ENCODE measurements at places on chromosomes 16 and 17. TPM values are rescaled to one million over a fixed set of nuclear protein-coding genes. Genes with fewer than 3 reads are reported as not detected.

DNA sequence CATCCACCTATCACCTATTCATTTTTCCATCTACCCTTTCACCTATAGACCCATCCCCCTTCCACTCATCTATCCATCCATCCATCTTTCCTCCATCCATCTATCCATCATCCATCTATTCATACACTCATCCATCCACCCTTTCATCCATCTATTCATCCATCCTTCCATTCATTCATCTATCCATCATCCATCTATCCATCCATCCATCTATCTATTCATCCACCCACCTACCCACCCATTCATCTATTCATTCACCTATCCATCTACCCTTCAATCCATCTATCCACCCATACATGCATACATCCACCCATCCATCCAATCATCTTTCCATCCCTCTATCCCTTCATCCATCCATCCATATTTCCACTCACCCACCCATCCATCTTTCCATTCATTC lies 63.3 kb downstream of the C17orf67 start:
- no peak for DNase-seq

Gene CDRT15L2
- total RNA-seq, result not detected

- peak; percentile 62 for DNase-seq
These were observed at the start of gene SP6 for GRCh38 chr17:47850692-47851573. SP6 (minus strand) TSS chr17:47851163; CDS start chr17:47848429, 2,734 bp downstream.

DNA sequence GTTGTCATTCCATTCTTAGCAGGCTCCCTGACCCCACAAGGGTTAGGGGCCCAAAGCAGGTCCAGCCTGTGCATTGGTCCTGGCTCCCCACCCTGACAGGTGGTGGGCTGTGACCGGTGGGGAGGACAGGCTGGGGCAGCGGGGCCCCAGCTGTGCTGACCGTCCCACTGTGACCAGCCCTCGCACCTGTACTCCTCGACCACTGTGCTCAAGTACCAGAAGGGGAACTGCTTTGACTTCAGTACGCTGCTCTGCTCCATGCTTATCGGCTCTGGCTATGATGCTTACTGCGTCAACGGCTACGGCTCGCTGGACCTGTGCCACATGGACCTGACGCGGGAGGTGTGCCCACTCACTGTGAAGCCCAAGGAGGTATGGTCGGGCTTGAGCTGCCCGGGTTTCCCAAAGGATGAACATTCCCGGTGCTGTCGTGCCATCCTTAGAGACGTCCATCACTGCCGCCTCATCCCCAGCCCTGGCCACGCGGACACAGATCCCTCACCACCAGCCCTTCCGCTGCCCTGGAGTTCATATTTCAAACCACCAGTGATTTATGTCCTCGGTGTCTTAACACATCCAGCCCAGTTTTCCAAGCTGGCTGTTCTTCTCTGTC lies 7.3 kb downstream of the DRC7 start:
- DNase-seq, result no peak

GRCh38 chr16:51849715-51850114 lies 697.2 kb downstream of the TOX3 start:
- DNase-seq, result no peak

DNA sequence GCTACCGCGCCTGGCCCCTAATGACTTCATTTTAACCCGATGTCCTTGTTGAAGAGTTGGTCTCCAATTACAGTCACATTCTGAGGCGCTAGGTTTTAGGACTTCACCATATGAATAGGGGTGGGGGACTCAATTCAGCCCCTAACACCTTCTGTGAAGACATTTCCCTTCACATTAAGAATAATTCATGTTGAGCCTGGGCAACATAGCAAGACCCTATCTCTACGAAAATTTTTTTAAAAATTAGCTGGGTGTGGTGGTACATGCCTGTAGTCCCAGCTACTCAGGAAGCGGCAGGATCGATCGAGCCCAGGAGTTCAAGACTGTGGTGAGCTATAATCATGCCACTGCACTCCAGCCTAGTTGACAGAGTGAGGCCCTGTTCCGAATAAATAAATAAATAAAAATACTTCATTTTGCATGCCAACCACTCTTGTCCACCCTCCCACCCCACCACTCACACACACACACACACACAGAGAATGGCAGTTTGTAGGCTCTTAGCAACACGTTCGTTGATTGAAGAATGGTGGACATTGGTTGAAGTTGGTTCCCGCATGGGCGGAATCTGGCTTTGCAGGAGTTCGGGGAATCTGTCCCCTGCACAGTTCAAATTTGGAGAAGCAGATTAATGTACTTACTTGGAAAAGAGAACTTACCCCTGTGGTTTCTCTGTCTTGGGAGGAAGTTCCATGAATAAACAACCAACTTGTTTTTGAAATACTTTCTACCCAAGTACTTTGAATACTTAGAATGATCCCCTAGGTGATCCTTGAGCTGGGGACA lies 27.8 kb upstream of the TVP23A start:
- no peak for DNase-seq

Gene TEDC2
- total RNA-seq, result 5.9 TPM

- peak; percentile 73 for DNase-seq
These were observed 188.7 kb upstream of the GSE1 start for GRCh38 chr16:85424260-85425073.

Gene CHST6
- total RNA-seq, result 3.1 TPM

DNA sequence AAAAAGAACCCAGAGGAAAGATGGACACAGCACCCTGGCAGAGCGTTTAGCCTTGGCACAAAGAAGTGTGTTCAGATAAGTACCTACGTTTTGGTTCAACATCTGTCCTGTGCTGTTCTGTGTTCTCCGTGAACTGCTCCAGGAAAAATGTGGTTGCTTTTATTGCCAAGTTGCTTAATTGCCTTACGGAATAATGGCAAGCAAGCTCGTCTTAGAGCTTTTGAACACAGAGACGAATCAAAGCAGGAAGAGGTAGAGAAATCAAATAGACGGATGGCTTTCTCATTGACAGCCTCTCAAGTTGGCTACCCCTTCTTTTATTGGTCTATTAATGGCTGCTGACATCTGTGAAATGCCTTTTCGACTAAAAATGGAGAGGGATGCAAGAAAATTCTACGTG lies 911.1 kb upstream of the EEF2KMT start:
- no peak for DNase-seq

- DNase-seq, result no peak
These were observed 148.6 kb upstream of the IRX6 start for GRCh38 chr16:55175389-55175788.

Gene OR2C1
- 0.45 TPM for total RNA-seq

DNA sequence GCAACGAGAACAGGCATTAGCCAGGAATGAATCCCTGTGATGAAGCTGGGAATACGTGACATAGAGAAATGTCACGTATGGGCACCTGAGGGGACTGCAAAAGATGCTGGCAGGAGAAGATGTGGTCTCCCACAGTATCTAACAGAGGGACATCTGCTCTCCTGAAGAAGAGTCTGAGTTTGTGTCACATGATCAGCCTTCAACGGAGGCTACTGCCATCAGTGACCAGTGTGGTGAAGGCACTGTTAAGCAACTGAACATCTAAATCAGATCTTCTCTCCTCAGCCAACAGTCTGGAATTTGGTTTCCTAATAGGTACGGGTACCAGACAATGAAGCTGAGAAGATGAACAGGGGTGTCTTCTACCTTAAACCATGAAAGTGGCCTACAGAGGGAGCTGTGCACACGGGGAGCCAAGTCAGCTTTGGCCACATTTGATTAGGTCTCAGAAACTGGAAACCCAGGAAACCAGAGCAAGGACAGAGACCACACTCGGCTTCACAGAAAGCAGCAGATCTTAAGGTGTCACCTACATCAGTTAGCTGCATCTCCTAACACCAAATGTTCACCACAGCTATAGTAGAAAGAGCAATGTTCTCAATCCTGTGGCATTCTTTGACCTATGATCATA lies 41.8 kb downstream of the BRD7 start:
- DNase-seq, result peak; percentile 28

Gene GLP2R
- 0.18 TPM for total RNA-seq

DNA sequence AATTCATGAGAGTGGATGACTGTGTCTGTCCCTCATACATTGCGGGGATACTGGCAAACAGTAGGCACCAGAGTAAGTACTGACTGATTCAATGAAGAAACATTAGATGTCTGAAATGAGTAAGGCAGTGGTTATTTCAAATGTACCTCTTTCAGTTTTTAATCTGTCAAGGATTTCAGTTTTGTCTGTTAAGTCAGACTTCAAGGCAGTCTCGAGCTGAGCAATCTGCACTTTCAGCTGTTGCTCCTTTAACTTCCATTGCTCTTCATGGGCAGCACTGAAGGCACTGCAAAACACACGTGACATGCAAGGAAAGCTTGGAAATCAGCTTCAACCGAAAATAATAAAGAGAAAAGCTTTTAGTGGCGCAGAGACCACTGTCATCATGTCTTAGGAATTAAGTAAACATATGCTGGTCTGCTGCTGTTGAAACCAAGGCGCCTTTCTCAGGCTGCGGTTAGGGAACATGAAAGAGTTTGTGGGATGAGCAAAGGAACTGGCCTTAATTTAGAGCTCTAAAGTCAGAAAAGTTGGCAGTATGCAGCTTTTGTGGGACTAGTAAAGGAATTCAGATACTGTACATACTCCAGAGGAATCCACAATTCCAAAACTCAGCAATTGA lies 38.8 kb downstream of the RPGRIP1L start:
- DNase-seq, result no peak

Gene JPH3
- 21.4 TPM for total RNA-seq
